Stimulated activated CD4-positive, alpha-beta T cell treated with anti-CD3 and anti-CD28 coated beads, Interleukin-1b, Interleukin-23, amount 100 ng/mL, for 24 hours (primary cell): ENCODE measurements at places on chromosomes 13 and 19.
A peak's percentile ranks its signal among the peaks of the same experiment; 100 is the strongest.

DNA sequence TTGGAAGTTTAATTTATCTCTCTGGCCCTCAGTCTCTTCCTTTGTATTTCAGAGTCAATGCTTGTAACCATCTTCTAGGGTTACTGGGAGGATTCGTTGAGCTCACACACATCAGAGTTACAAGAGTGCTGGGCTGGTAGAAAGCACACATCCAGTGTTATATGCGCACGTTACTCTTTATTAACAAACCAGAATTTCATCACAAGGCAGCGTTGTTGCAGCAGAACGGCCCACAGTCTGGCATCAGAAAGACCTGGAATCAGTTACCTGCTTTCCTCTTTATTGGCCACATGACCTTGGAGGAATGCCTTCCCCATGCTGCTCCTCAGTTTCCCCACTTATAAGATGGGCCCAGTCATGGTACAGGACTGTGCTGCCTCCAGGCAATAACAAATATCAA is 3.9 kb downstream of the ZNF865 start:
- no peak for DNase-seq

GRCh38 chr19:51219307-51219706 is 5.6 kb upstream of the CD33 start:
- DNase-seq: no peak

GRCh38 chr19:35529241-35530218 is 1.4 kb upstream of the SBSN start:
- DNase-seq: no peak

GRCh38 chr13:76769271-76769791 is 116.9 kb downstream of the KCTD12 start:
- no peak for DNase-seq

DNA sequence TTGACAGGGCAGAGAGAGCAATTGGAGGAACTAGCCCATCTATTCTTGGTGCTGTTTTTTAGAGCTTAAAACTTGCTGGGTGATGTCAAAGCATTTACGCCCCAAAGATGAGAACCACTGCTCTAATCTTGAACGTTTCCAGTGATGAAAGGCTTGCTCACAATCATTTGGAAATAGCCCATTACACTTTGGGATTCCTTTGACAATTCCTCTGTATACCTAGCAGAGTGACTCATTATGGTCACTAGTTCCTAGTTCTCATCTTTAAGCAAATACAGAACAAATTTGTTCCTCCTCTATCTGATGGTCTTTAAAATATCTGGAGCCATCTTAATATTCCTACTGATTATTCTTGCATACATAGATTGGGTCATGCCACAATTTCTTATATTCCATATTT is 112.3 kb downstream of the GPC6 start:
- no peak for DNase-seq

DNA sequence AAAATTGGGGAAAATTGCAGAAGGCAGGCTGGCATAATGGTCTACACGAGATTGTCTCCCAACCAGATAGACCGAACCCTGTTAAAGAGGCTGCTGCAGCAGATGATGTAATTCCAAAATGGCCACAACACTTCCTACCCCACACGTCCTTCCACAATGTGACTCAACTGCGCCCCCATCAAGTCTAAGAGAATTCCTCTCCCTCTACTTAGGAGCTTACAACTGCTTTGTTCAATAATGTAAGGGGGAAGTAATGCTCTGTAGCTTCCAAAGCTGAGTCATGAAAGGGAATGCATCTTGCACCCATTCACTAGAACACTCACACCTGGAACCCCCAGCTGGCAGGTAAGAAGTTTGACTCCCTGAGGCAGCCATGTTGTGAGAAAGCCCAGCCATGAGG is 117.8 kb upstream of the IRS2 start:
- DNase-seq: no peak

- DNase-seq: no peak
Measured at GRCh38 chr13:75513271-75513670, 24.4 kb downstream of the COMMD6 start.

GRCh38 chr13:45872566-45872965 is 21.0 kb upstream of the SIAH3 start:
- DNase-seq: no peak

- DNase-seq: no peak
Measured at GRCh38 chr19:49499030-49499670, 2.9 kb downstream of the RPS11 start.

DNA sequence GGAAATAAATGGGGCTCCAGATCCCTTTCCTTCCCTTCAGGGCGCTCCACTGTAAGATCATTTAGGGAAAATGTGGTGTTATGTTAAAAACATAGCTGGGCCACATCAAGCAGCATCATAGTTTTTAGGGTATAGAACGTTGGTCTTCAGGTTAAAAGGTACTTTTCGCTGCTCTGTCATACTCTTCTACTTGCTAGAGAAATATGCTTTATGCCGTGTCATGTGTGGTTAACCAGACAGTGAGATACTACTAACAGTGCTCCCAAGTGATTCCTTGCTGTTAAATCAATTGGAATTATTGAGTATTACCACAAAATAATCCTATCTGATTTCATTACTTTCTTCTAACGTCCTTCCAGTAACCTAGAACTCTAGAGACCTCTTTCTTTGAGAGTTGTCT is 1.1 kb upstream of the NDFIP2 start:
- DNase-seq: no peak

DNA sequence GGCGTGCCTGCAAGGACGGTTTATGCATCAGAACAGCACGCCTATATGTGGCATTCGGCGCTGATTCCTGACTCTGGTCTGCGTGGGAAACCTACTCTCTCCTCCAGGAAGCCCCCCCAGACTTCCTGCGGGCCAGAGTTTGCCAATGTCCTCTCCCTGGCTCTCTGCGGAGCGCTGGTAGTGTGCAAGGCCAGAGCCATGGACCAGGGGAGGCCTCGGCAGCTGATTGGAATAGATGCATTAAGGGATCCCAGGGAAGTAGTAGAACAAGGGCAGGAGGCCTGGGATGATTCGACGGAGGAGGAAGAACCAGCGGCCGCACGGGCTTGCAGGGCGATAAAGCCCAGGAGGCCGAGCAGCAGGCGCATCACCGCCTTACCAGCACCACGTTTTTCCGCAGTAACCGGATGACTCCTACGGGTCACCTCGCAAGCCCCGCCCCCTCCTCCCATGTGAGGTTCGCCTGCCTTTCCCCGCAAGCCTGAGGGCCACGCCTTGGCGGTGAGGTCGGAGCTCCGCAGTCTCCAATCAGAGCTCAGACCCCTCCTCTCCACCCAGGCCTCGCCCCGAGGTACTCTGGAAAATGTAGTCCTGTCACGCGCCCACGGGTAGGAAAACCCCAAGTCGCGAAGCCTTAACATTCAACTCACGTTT is 5.0 kb downstream of the CLEC11A start:
- DNase-seq: peak; percentile 72

DNA sequence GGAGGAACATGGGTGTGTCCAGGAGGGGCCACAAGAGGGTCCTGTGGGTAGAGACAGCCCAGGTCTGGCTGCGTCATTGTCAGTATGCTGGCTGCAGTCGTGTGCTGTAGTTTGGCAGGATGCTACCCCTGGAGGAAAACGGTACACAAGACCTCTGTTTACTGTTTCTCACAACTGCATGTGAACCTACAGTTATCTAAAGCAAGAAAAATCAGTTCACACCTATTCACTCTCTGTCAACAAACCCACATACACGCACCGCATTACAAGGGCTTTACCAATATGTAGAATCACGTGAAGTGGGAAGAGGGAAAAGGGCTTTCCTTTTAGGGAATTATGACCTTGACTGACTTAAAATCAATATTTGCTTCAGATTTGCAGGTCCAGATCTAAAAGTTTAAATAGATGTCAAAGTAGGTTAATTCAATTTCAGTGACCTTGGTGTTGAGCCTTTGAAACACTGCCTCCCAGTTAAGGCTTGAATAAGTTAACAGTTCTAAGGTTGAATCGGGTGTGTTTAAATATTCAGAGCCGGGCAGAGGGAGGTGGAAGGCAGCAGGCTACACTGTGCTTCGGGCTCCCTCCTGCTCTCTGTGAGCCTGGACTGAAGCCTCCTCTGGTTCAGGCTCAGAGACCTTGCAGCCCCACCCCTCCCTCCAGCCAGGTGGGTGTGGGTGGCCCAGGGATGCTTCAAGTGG is 17.2 kb upstream of the MCF2L start:
- no peak for DNase-seq

DNA sequence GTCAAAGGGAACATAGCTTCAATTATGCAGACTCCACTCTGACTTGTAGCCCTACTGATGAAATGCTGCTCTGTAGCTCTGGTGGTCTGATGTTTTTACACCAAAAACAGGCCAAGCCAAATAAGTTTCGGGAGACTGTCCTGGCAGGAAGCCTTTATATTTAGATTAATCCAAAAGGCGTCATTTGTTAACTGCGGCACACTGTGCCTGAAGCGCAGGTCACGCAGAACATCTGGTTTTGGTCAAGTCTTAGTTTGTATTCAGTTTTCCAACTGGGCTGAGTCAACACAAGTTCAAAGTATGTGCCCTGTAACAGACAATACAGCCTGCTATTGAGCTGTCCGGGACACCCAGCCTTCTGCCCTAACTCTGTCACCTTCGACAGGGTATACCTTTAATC is 154.6 kb upstream of the IPO5 start:
- no peak for DNase-seq

GRCh38 chr13:98169331-98169730 is 7.7 kb downstream of the RNF113B start:
- DNase-seq: no peak

GRCh38 chr13:36353001-36353400 is 6.8 kb upstream of the SPART start:
- no peak for DNase-seq

GRCh38 chr19:49200238-49200862 is 42.8 kb downstream of the TRPM4 start:
- DNase-seq: no peak

DNA sequence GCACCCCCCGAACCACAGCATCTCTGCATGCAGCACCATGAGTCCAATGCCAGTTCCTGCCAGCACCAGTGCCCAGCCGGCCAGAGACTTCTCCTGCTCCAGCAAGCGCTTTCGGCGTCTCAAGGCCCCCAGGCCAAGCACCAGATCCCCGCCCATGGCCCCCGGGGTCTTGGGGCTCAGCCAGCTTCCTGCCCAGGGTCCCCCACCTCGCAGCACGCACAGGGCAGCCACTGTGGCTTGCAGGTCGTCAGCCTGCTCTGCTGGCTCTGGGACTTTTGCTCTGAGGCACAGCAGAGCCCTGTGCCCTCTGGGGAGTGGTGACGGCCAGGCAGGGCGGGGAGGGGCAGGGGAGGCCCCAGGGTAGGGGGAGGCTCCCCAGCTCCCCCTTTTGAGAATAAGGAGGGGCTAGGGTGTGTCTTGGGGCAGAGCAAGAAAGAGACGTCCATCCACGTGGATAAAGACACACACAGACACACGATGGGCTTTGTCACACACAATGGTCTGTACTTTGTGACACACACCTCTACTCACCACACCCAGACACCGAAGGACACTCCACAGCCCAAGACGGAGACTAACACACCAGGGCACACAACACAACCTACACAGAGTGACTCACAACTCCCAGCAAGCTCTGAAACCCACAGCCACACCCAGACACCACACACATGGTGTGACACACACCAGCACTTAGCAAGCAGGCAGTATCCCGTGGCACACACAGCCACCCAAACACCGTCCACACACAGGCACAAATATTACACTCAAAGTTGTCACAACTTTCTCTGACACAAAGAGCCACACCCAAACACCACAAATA is at the start of gene KCNN4:
Gene KCNN4, minus strand, starts transcription at position 268 of the 820 bp plus-strand sequence. Its CDS starts 112 bp downstream, at position 156.
- DNase-seq: peak; percentile 54

GRCh38 chr13:71488201-71488600 is 378.8 kb downstream of the DACH1 start:
- DNase-seq: no peak
